ENCODE measurements at places on chromosomes 6 and 20.

- peak; percentile 40 for DNase-seq
Observed at GRCh38 chr6:32046450-32047083, 8.4 kb downstream of the CYP21A2 start.

DNA sequence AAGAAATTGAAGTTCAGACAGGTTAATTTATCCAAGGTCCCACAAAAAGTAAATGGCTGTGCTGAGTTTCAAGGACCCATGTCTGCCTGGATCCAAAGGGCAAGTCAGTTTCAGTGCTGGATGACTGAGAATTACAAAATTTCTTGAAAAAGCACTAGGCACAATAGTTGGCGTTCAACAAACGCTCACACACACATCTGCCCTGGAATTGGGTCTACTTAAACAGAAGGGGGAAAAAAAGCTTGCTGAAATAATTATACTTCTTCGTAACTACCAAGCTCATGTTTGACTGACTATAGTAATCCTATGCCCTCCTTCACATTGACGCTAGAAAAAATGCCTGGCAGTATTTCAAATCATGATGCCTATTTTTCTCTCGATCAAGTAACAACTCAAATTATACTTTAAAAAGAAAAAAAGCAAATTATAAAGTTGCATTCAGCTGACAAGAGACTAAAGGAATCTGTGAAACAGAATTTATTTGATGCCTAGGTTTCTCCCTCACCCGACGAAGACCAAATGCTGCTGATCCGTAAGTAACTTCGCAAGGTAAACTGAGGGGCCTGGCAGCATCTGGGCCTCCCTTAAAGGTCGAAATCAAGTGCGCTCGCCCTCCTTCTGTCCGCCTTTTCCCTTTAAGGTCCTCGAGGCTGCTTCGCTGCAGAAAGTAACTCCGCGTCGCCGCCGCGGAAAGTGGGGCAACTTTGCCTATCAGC is 650 bp upstream of the CD2AP start:
- peak; percentile 35 for DNase-seq

GRCh38 chr6:104301951-104302350 is 557.8 kb downstream of the HACE1 start:
- DNase-seq = no peak

DNA sequence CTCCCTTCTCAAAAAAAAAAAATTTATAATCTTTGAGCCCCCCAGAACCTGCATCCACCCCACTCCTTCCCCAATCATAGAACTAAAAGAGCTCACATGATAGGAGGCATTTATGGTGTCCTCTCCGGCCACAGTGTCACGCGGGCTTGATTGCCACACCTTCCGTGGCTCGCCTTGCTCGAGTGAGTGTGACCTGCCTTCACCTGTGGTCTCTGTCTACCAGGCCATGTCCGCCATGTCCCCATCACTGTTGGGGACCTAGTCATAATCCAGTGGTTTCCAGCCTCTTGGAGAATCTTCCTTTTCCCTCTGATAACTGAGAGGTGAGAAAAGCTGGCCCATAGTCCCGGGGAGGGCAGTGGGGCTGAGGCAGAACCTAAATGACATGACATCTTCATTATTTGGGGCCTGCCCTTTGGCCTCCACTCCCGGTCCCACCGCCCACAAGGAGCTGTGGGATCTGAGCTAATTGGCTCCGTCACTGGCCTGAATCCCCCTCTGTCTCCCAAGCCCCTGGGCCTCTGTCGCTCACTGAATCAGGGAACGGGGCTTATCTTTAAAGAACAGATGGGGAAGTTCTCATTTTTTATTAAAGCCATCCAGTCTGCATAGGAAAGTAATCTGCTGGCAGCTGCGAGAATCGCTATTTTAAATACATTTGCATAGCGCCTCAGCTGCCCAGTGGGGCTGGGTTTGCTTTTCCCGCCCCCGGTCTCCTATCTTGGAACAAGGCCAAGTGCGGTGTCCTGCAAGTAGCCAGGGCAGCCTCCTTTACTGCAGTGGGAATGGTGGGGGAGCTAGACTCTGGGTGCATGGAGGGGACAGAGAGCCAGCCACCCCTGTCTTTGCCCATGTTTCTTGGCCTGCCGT is 197.6 kb upstream of the PMEPA1 start:
- DNase-seq = no peak

DNA sequence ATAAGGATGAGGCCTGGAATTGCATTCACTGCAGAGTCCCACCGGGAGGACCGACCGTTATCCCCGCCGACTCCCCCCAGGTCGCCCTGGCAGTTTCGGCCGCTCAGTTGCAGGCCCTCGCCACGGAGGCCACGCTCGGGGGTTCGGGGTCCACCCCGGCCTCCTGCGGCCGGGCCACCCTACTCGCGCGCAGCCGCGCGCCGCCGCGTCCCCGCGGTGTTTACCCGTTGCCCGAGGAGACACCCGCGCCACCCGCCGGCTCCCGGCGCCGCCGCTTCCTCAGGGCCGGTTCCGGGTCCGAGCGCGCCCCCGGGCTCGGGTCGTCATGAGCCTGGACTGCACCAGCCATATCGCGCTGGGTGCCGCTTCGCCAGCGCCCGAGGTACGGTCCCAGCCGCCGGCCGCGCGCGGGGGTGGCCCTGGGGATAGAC is at the start of gene CCDC170:
Gene CCDC170, plus strand, starts transcription at position 214 of the 431 bp plus-strand sequence. Its CDS starts 112 bp downstream, at position 326.
- DNase-seq = no peak

DNA sequence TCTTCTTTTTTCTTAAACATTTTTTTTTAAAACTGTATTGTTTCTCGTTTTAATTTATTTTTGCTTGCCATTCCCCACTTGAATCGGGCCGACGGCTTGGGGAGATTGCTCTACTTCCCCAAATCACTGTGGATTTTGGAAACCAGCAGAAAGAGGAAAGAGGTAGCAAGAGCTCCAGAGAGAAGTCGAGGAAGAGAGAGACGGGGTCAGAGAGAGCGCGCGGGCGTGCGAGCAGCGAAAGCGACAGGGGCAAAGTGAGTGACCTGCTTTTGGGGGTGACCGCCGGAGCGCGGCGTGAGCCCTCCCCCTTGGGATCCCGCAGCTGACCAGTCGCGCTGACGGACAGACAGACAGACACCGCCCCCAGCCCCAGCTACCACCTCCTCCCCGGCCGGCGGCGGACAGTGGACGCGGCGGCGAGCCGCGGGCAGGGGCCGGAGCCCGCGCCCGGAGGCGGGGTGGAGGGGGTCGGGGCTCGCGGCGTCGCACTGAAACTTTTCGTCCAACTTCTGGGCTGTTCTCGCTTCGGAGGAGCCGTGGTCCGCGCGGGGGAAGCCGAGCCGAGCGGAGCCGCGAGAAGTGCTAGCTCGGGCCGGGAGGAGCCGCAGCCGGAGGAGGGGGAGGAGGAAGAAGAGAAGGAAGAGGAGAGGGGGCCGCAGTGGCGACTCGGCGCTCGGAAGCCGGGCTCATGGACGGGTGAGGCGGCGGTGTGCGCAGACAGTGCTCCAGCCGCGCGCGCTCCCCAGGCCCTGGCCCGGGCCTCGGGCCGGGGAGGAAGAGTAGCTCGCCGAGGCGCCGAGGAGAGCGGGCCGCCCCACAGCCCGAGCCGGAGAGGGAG is 580 bp downstream of the VEGFA start:
- DNase-seq = peak; percentile 56

- no peak for DNase-seq
Observed at GRCh38 chr6:4801491-4802110, 25.4 kb downstream of the CDYL start.
